ENCODE measurements at places on chromosomes 16 and 17. TPM values are rescaled to one million over a fixed set of nuclear protein-coding genes. Genes with fewer than 3 reads are reported as not detected.

Gene PIK3R5
- 51.1 TPM for total RNA-seq

Gene CDC42EP4
- total RNA-seq, result 28.3 TPM

Gene PIPOX
- total RNA-seq, result not detected

Gene SARM1
- 20.7 TPM for total RNA-seq

Gene HSPB9
- not detected for total RNA-seq

Gene HOXB3
- total RNA-seq, result 5.6 TPM

Gene PABPN1L
- not detected for total RNA-seq

Data from upper lobe of left lung (tissue), 6 donors.